Neural crest cell (in vitro differentiated cells): ENCODE measurements at places on chromosomes 2 and 18. TPM values are rescaled to one million over a fixed set of nuclear protein-coding genes. Genes with fewer than 3 reads are reported as not detected.

- no peaks in the 10 kb centered on the region for H3K27me3 ChIP-seq
- no peak for DNase-seq
- peaks cover 6% of the 10 kb centered on the region for H3K36me3 ChIP-seq
- H3K4me3 ChIP-seq: no peak overlapping the region
- no peak overlapping the region for H3K27ac ChIP-seq
Observed at GRCh38 chr2:235278771-235279355, 215.0 kb upstream of the AGAP1 start.

GRCh38 chr2:212535996-212536816 is 2.4 kb downstream of the ERBB4 start:
- H3K4me1 ChIP-seq: peaks cover 28% of the 10 kb centered on the region
- peak overlapping the region; percentile 63 for H3K27ac ChIP-seq
- peak; percentile 35 for DNase-seq
- no peaks in the 10 kb centered on the region for H3K36me3 ChIP-seq
- peaks cover 50% of the 10 kb centered on the region for H3K27me3 ChIP-seq

GRCh38 chr2:68715353-68716041 is 19.1 kb upstream of the ARHGAP25 start:
- H3K27me3 ChIP-seq: peaks cover 4% of the 10 kb centered on the region
- peaks cover 6% of the 10 kb centered on the region for H3K36me3 ChIP-seq
- no peak overlapping the region for H3K4me3 ChIP-seq
- no peak overlapping the region for H3K27ac ChIP-seq

KIF3C gene
- total RNA-seq: 50.9 and 56.2 TPM in 2 replicates

LBX2 gene
- total RNA-seq: 0.28 TPM in 1 of 2 replicates, not detected in the other

CDCA7 gene
- 82.5 and 88.8 TPM in 2 replicates for total RNA-seq

FHOD3 gene
- 28.6 and 29.0 TPM in 2 replicates for total RNA-seq
